ENCODE measurements at places on chromosomes 5 and 9.

- no peak for DNase-seq
These were observed 143.5 kb downstream of the CDK5RAP2 start for GRCh38 chr9:120436446-120436845.

DNA sequence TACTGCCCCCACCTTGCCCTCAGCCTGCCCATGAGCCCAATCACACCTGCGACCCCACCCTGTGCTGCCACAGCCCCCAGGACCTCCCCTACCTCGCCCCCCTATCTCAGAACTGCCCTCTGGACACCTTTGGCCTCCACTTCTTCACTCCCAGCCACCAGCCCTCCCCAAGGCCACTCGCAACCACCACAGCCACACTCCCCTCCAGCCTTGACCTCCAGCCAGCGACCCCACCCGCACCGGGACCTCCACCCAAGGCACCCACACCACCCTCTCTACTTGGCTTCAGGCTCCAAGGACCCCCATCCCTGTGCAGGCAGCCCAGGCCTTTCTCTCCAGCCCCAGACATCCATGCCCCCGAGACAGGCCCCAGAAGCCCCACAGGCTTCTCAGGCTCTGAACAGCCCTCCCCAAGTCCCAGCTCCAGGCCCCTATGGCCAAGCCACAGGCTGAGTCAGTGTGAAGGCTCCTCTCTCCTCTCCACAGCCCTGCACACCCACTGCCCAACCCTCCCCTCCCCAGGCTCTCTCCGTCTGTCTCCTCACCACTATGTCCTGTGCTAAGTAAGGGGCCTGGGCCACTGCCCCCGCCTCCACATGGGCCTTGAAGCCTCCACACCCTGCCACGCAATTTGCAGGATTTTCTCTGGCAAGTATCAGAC is 2.0 kb downstream of the AK1 start:
- DNase-seq = no peak

- no peak for DNase-seq
These were observed 14.7 kb downstream of the RAD1 start for GRCh38 chr5:34900652-34901051.

GRCh38 chr5:52693280-52693679 is 94.4 kb upstream of the ITGA1 start:
- DNase-seq = no peak

DNA sequence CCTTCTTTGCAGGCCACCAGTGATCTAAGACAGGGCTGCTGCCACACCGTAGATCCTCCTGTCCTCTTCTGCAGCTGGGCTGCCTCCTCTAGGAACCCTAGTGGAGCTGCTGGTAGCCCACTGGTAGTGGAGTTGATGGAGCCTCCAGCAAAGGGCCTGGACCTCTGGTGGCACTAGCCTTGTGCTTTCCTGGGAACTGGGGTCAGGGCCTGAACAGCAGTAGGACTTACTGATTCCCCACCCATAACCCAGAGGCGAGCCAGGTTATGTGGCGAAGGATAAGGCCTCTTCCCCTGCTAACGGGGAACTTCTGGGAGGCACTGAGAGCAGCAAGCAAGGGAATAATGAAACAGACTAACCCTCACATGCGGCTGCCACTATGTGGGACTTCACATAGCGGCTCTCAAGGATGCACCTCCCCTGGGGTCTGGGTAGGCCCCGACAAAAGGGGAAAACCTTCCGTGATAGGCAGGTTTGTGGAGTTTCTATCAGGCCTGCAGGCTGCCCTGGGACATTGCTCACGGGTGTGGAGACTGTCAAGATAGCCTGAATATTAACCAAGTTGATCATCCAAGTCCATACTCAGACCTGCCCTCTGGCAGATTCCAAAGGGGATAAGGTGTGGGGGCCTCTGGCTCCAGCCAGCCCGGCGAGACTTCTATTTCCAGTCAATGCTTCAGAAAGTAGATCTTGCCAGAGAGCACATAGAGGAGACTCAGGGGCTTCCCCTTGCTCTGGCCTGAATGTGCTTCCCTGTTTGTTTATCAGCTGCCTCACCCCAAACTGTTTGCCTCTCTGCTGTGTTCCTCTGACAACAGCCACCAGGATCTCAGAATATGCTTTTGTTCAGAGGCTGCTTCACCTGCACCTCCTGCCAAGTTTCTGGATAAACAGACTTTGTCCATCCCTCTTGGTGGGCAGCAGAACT is 7.4 kb downstream of the SLC22A4 start:
- DNase-seq = no peak

GRCh38 chr9:114399381-114399780 is 11.6 kb upstream of the AKNA start:
- DNase-seq = no peak

- DNase-seq = no peak
These were observed 95.5 kb downstream of the SNX24 start for GRCh38 chr5:122940890-122941289.

DNA sequence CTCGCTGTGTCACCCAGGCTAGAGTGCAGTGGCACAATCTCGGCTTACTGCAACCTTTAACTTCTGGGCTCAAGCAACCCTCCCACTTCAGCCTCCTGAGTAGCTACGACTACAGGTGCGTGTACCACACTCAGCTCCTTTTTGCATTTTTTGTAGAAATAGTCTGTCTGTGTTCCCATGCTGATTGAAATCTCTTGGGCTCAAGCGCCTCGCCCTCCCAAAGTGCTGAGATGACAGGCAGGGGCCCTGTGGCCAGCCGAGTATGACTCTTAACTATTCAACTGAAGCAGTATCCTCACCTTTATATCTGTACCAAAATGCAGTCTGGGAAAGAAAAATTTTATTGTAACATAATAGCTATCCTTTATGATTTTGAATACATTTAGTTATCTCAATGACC is 12.2 kb upstream of the NIM1K start:
- DNase-seq = no peak

GRCh38 chr9:3118081-3118480 is 274.2 kb upstream of the PUM3 start:
- DNase-seq = no peak

GRCh38 chr5:156735477-156735876 is 114.6 kb upstream of the PPP1R2B start:
- no peak for DNase-seq

- no peak for DNase-seq
These were observed 716 bp upstream of the OTULIN start for GRCh38 chr5:14663734-14664269.

DNA sequence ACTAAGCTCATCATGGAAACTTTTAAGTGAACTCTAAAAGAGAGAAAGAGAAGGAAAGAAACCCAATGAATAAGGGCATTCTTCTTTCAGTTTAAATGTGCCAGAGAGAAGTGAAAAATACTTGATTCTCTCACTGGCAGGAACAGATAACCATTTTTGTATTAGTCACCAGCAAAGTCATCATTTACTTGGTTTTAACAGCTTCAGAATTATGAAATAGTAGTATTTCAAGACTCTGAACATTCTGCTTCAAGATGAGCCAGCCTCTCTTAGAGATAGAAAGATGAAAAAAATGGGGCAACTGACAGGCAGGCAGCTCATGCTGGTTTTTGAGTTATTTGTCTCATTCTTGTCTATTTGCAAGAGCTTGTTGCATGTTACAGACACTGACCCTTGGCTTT is 103.5 kb downstream of the GCNT1 start:
- DNase-seq = no peak

DNA sequence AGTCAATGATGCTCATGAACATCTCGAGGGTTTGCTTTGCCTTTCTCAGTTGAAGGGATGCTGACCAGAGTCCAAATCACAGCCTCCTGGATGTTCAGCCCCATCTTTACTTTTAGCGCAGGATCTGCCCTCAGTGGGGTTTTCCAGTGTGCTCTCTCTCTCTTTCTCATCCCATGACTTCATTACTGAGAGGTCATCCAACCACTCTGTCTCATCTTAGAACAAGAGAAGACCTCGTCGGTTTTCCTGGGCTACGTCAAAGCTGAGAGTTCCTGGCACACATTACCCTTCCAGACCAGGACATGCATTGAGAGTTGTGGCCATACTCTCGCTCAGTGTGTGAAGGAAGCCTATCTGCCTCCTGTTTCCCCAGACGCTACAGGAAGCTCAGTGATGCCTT is 47.3 kb downstream of the C9orf152 start:
- DNase-seq = no peak

DNA sequence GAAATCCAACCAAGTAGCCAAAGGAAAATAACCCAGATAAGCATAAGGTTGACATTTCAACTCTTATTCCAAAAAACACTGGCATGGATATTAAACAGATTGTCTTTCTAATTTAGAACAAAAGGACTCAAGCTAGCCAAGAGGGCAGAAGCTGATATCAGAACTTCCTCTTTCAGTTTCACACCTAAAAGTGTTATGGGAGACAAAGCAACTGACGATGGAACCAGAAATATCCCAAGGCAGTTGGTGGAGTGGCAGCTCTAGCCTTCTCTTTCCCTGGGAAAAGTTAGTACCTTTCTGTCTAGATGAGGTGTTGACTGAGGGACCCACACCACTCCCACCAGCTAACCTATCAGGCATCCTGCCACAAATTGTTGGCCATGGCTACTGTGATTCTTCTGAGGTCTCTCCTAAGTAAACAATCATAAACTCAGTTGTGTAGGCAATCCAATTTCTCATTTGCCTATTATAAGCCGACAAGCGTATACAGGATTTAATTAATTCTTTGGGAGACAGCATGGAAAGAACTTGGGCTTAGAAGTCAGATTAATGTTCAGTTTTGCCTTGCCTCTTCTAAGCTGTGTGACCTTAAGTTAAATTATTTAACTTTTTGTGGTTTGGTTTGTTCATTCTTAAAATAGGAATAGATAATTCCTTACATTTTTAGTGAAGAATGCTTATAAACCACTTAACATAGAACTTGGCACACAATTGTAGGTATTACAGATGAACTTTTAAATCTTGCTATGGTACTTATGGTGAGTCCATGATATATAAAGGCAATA is 110.9 kb upstream of the ADAMTSL1 start:
- no peak for DNase-seq

- no peak for DNase-seq
These were observed 162.8 kb downstream of the PIK3R1 start for GRCh38 chr5:68378204-68378820.

GRCh38 chr5:79172269-79172668 is 60.7 kb downstream of the BHMT start:
- no peak for DNase-seq

DNA sequence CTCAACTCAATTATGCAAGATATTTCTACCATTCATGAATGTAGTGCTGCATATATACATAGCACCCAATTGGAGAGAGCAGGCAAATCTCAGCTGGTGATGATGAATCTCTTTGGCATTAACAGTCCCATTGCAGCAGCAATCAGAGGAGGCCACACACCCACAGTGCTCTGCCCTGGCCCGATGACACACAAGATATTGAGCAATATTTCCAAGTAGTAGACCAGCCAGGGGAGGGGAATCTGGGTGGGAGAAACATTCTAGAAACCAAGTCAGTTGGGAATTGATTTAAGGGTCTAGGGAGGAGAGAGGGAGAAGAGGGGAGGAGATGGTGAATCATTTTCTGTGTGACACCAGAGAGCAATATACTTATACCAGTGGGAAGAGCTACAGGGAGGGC is 14.9 kb upstream of the C5orf63 start:
- DNase-seq = no peak

DNA sequence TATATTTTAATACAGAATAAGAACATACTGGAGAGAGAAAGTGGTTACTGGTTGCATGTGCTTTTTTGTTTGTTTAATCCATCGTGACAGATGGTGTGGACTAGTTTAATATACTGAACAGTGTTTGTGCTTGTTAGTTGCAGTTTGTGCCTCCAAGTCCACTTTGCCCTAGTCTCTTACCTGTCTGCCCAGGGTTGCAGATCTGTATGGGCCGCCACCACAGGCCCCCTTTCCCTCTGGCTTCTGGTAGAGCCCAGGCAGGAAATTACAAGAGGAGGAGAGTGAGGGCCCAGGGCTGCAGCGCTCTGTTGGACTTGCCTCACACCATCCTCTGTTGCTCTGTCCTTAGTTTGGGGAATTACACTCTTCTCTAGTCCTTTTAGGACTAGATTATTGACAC is 166.4 kb downstream of the KDM4C start:
- no peak for DNase-seq

DNA sequence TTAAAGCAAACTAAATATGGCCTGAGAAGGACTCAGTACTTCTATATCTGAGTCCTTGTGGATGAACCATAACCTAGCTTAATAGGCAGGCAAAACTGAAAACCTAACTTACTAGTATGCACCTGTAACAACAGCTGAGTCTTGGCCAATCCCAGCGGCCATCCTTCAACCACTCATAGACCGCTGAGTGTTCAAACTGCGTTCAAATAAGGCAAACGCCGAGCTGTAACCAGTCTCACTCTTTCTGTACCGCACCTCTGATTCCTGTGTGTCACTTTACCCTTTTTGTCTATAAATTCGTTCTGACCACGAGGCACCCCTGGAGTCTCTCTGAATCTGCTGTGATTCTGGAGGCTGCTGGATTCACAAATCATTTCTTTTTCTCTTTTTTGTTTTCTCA is 170.5 kb downstream of the COL23A1 start:
- no peak for DNase-seq

DNA sequence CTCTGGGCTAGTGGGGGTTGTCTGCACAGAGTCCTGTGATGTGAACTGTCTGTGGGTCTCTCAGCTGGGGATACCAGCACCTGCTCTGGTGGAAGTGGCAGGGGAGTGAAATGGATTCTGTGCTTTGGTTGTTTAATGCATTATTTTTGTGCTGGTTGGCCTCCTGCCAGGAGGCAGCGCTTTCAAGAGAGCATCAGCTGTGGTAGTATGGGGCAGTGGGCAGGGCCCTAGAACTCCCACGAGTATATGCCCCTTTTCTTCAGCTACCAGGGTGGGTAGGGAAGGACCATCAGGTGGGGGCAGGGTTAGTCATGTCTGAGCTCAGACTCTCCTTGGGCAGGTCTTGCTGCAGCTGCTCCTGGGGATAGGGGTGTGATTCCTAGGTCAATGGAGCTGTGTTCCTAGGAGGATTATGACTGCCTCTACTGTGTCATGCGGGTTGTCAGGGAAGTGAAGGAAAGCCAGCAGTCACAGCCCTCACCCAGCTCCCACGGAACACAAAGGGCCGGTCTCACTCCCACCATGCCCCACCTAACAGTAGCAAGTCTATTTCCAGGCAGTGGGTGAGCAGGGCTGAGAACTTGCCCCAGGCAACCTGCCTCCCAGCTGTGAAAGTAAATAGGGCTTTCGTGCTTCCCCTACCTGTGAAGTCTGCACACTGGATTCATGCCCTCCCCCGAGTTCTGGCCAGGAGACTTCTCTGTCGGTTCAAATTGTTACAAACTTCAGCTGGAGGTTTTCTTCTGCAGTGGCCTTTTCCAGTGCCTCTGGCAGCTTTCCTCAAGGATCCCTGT is 25.7 kb upstream of the FAM81B start:
- DNase-seq = no peak

GRCh38 chr9:77811832-77812231 is 163.7 kb upstream of the GNA14 start:
- no peak for DNase-seq

- no peak for DNase-seq
These were observed 41.9 kb upstream of the RIC1 start for GRCh38 chr9:5587024-5587423.

GRCh38 chr5:89901346-89901745 is 508.2 kb downstream of the CETN3 start:
- no peak for DNase-seq

Measured in NCI-H1930 (cell line).